Stimulated activated CD4-positive, alpha-beta T cell treated with anti-CD3 and anti-CD28 coated beads, Interleukin-1b, Interleukin-23, amount 100 ng/mL, for 48 hours (primary cell): ENCODE measurements at places on chromosomes 2 and 18.

GRCh38 chr2:218272531-218273212 is 2.4 kb downstream of the PNKD start:
- peak; percentile 77 for DNase-seq

GRCh38 chr2:120224256-120224655 is 1.1 kb upstream of the TMEM185B start:
- DNase-seq: no peak

- DNase-seq: no peak
These were observed 87.0 kb upstream of the KCNH7 start for GRCh38 chr2:162925595-162925994.

- DNase-seq: no peak
These were observed 45.1 kb downstream of the SMC6 start for GRCh38 chr2:17708501-17708900.

GRCh38 chr2:41087946-41088345 is 636.1 kb upstream of the SLC8A1 start:
- DNase-seq: no peak

GRCh38 chr18:13319629-13320028 is 101.1 kb downstream of the LDLRAD4 start:
- DNase-seq: no peak
